ENCODE measurements at places on chromosomes 2 and 18.

GRCh38 chr2:142010477-142011270 is 120.1 kb downstream of the LRP1B start:
- no peak for DNase-seq

GRCh38 chr2:45860136-45861121 is 209.0 kb downstream of the PRKCE start:
- DNase-seq = no peak

GRCh38 chr18:73168236-73168635 is 300.4 kb upstream of the NETO1 start:
- DNase-seq = no peak

GRCh38 chr2:151999053-151999452 is 99.8 kb downstream of the CACNB4 start:
- no peak for DNase-seq

GRCh38 chr2:56185582-56186046 is 1.8 kb downstream of the CCDC85A start:
- no peak for DNase-seq

- no peak for DNase-seq
Measured at GRCh38 chr18:27616324-27616723, 431.2 kb upstream of the CHST9 start.

DNA sequence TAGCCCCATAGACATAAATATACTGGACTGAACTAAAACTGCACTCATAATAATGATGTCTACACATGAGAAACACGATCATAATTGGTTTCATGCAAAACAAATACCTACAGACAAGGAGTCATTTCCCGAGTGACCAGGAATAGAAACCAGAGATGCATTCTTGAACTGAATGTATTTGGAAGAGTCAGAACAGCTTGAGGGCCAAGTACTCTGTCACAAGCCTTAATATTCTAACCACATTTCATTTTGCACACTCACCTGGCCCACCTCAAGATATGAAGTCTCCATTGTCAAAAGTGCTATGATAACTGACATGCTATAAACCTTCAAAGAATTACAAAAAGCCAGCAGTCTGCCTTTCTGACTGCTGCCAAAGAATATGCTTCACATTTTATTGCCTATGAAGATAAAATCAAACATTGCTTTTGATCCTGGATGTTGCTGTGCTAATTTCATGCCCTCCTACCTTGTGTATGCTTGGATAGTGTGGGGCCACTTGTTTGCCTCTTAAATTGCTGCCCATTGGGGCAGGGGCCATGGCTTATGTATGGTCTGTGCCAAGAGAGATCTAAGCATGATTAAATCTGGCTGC is 18.9 kb upstream of the ASAP2 start:
- DNase-seq = no peak

- no peak for DNase-seq
Measured at GRCh38 chr2:165469417-165469816, at the start of gene CSRNP3. Gene CSRNP3, plus strand, starts transcription at chr2:165469698. Its CDS starts 125,368 bp downstream, at chr2:165595066.

- no peak for DNase-seq
Measured at GRCh38 chr2:231655488-231655887, 52.8 kb upstream of the PTMA start.

DNA sequence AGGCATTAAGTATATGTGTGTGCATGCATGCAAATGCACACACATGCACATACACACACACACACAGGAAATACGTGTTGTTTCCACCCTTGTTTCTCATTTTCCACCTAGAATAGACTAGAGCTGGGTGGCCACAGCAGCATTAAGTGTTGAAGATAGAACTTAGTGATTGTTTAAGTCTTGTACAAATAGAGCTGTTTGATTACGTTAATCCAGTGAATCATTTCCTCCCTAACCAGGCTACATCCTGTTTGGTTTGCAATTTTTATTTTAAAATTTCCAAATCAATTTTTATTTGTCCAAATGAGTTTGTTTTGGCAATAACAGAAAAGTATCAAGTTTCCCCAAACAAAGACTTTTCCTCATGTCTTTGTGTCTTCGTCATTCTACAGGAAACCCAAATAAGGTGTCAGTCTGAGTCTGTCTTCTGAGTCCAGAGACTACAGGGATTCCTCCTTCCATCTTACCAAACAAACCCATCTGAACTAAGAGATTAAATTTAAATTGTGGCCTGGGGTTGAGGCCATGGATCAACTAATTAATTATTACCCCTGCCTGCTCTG is 74.6 kb upstream of the GALNT5 start:
- no peak for DNase-seq

DNA sequence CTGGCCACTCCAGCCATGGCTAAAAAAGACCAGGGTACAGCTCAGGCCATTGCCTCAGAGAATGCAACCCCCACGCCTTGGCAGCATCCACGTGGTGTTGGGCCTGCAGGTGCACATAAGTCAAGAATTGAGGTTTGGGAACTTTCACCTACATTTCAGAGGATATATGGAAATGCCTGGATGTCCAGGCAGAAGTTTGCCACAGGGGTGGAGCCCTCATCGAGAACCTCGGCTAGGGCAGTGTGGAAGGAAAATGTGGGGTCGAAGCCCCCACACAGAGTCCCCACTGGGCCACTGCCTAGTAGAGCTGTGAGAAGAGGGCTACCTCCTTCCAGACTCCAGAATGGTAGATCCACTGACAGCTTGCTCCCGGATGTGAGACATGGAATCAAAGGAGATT is 477.3 kb downstream of the LPIN1 start:
- DNase-seq = no peak

GRCh38 chr2:12075603-12076002 is 329.2 kb downstream of the LPIN1 start:
- DNase-seq = no peak

DNA sequence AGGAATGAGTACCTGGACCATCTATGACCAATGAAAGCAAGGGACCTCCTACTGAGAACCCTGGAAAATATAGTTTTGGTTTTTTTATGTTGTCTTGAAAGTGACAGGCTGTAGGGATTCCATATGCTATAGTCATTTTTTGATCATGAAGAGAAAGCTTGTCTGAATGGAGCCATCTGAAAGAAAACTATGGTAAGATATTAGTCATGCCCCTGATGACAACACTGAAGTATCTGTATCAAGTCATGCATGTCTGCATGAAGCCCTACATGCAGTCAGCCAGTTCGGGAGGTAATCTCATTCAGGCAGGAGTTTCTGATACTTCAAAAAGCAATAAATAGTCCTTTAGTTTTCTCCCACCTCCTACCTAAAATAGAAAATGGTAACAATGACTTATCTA is 1042.0 kb downstream of the DPP10 start:
- DNase-seq = no peak

- no peak for DNase-seq
Measured at GRCh38 chr2:209147981-209148380, 275.9 kb upstream of the MAP2 start.

DNA sequence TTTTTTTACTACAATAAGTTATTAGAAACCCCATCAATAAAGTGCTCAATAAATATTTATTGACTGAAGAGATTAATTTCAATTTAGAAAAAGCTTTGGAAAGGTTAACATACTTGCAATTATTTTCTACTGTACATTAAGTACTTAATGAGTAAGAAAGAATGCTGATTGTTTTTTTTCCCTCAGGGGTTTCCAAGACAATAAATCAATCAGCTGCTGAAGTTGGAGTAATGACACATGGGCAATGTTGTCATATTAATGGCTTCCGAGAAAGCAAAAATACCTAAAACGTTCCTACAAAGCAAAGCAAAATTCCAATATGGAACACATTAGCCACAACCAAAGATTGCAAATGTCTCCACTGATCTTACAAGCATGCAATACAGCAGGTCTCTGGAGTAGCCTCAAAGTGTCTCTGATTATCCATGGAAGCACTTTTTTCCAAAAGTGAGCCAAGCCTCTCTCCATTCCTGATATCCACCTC is 66.7 kb downstream of the ZC3H6 start:
- no peak for DNase-seq

DNA sequence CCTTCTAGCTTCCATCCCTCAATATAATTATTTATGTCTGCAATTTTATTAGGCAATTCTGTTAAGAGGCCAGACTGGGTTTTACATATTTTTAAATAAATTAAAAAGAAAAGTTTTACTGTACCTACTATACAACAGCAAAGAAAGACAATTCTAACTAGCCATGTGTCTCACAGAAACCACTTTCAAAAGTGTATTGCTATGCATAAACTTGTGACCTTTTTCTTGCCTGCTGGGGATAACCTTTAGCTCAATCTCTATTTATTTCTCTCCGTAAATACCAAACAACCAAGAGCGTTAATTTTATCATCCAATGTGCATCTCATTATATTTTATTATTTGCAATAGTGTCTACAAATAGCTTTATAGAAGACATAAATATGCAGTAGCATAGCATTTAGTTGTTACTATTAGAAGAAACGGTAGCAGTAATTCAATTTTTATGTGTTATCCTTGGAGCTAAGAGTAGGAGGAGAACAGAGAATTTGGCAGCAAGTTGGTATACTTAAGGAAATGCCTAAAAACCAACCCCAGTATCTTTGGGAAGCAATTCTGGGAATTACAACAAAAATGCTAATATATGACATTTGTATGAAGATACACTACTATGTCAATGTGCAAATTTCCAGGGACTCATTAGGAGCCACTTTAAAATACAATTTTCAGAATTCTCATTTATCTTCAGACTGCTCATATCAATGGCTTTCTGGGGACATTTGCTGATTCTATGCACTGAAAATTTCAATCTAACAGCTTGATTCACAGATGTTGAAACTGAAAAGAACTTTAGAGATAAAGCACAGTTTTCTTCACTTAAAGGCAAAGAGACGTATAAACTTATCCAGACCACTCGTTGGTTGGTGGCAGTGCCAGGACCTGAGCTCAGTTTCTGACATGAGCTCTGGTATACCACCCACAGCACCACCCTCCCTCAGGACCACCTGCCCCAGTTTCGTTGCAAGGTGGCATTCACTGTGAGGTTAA is 23.0 kb upstream of the RTN4 start:
- no peak for DNase-seq

DNA sequence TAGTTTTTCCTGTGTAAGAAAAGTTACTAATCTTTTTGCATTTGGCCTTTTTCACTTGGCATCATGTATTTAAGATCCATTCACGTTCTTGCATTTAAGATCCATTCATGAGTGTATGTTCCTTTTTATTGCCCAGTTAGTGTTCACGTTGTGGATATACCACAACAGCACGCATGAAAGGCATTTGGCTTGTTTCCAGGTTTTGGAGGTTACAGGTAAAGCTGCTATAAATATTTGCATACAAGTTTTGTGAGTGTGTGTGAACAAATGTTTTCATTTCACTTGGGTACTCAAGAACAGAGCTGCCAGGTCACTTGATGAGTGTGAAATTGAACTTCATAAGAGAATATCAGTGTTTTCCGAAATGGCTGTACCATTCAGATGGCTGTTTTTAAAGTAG is 121.2 kb downstream of the CCBE1 start:
- no peak for DNase-seq

- no peak for DNase-seq
Measured at GRCh38 chr2:15189216-15189615, 371.9 kb downstream of the NBAS start.

- no peak for DNase-seq
Measured at GRCh38 chr2:241378816-241379215, 22.7 kb downstream of the FARP2 start.

GRCh38 chr2:67954093-67954748 is 108.6 kb downstream of the C1D start:
- no peak for DNase-seq

DNA sequence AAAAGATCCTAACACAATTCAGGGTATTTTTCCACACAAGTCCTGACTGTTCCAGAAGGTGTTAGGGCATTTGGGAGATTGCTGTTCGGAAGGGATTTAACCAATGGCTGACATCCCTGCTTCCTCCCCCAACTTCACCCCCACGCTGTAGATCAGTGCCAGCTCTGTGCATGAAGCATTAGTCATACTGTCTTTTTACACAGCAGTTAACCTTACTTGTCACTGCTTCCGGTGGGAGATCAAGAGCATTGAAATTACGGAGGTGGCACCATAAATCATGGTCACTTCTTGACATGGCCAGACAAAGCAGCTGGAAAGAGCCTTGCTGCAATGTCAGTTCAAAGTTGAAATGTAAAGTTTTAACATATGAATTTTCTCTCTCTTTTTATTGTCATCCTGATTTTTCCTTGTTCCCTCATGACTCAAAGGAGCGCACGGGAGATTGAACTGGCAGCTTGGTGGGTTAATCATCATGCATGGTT is 70.2 kb downstream of the HRH4 start:
- no peak for DNase-seq
